ENCODE measurements at places on chromosomes 7 and 10.

GRCh38 chr7:84277628-84278224 is 83.1 kb upstream of the SEMA3A start:
- no peak for DNase-seq

GRCh38 chr7:130349911-130350782 is 5.5 kb downstream of the CPA5 start:
- DNase-seq, result no peak

- DNase-seq, result no peak
Measured at GRCh38 chr10:938941-939678, 7.6 kb upstream of the LARP4B start.

DNA sequence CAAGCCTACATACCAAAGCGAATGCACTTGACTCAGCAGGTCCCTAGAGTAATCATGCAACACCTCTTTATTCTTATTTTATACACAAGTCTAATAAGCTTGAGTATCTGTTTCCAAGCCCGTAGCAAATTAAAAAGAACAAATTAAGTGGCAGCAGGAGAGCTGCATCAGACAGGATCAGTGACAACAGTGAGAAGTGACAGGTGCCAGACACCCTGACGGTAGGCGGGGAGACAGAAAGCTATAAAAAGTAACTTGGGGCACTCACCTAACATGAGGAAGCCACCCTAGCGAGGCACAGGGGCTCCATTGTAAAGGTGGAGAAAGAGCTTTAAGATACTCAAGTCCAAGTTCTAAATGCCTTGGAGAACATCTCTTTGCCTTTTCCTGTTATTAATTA is 174.2 kb downstream of the PLXNA4 start:
- DNase-seq, result no peak

- no peak for DNase-seq
Measured at GRCh38 chr10:115829521-115830205, 443.3 kb downstream of the GFRA1 start.

DNA sequence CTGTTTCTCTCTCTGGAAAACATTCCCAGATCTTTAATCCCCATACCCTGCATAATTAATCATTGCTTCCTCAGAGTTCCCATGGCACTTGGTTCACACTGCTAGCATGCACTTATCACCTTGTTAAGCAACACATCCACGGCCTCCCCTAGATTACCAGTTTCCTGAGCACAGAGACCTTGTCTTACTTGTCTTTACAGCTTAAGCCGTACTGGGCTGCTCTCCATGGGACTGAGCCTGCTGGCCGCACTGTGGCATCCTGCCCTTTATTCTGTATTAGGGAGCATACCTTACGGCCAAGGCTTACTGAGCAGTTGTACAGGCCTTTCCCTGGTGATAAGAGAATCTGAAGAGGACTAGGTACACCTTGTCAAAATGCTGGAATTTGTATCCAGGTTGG is 190.2 kb downstream of the REEP3 start:
- DNase-seq, result no peak

DNA sequence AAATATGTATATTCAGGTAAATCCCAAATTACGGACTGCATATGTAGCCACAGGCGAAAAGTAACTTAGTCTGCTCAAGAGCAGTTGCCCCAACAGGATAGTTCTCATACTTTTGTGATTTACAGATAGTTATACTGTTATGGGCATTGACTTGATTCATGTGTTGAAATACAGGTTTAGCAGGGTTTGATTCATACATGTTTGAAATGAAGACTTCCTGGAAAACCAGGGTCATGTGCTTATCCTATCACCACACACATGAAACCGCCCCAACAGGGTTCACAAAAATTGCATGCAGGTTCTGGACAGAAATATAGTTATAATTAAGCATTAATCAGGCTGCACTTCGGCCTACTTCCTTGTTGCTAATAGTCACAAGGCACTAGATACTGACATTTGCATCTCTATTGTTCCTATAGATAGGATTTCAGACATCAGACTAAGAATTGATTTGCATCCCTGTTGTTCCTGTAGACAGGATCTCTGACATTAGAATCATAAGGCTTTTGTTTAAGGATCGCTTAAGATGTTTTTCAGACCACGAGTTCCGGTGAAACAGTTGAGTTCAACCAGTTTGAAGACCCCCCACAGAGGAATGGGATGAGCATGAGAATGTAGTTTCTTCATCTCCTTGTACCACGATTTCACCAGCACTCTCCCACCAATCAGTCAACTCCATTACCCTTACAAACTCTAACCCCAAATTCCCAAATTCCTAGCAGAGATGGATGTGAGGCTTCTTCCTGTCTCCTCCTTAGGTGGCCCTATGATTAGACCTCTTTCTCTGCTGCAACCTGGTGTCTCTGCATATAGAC is 2.0 kb upstream of the ZNF398 start:
- no peak for DNase-seq

DNA sequence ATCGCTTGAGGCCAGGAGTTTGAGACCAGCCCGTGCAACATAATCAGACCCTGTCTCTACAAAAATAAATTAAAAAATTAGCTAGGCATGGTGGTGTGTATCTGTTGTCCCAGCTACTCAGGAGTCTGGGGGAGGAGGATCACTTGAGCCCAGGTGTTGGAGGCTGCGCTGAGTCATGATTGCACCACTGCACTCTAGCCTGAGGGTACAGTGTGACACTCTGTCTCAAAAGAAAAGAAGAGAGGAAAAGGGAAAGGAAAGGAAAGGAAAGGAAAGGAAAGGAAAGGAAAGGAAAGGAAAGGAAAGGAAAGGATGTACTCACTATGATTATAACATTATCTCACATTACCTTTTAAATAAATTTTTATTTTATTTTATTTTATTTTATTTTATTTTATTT is 56.5 kb upstream of the MPP7 start:
- no peak for DNase-seq

- DNase-seq, result no peak
Measured at GRCh38 chr7:93014410-93014809, 103.4 kb downstream of the SAMD9 start.

DNA sequence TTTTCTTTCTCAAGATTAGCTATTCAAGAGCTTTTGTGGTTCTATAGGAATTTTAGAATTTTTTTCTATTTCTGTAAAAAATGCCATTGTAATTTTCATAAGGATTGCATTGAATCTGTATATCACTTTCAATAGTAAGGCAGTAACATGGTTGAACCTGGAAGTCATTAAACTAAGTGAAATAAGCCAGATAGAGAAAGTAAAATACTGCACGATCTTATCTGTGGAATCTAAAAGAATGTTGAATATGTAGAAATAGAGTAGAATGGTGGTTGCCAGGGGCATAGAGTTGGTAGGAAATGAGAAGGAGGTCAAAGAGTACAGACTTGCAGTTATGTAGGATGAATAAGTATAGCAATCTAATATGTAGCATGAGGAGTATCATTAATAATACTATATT is 1073.5 kb upstream of the LRRN3 start:
- DNase-seq, result no peak

DNA sequence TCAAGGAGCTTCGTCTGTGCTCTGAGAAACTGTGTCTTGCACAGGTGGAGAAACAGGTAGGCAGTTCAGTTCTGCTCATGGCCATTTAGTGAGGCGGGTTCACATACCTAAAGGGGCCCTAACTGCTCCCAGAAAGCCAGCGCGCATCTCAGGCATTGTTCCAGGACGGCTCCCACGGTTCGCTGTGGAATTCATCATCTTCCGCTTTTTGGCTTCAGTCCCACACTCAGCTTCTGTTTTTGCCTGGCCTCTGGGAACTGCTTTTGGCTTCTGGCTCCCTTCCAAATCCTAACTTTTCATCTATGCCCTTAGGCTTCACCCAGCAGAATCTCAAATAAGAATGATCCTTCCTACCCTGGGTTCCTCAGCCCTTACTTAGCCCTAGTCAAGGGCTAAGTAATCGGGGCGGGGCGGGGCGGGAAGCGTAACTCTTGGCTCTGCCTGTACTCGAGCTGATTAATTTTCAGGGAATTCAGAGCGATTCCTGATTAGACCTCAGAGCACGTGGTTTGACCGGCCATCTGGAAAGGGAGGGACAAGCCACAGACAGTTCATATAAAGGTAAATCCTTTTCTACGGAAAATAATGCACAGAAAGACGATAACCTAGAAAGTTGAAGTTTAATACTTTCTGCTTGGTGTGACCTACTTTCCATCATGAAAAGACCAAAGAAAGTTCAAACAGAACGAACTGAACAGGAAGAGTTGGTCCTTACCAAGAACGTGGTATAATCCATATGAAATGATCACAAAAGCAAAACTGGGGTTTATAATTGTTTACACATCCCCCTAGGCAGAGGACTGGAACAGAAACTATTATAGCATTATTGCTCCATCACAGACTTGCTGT is 105.7 kb downstream of the ST8SIA6 start:
- no peak for DNase-seq

DNA sequence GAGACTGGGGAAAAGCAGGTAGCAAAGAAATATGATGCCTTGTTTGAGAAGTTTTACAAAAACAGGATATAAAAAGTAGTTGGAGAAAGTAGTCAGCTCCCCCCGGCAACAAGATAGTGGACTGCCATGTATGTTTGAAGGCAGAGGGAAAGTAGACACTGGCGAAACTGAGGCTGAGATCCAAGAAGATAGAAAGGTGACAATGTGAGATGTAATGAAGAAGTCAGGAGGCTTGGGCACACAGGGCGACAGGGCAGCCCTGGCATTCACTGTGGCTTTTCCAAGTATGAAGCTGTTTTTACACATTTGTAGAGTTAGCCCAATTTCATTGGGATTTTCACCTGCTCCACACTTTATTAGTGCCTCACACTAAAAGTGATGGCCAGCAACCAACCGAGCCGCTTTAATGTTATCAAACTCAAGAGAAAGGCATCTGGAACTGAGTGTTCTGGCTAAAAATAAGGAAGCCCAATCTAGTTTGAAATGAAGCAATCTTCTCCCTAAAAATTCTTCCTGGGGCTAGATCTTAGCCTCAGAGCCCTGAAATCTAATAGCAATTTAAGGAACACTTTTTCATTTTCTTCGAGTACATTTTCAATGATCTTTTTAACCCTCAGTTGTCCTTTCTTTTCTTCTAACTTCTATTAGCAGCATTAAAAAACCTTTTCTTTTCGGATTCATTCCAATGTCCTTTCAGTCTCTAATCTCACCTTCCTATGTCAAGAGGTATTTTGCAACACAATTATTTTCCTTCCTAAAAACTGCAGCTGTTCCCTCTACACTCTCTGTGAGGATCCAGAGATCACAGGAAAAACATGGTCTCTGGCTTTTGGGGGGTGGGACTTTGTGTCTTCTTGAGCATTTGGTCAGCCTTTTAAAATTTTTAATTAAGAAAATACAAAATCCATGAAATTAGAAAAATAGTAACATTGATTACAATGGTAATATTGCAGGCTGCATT is 108.0 kb downstream of the RNLS start:
- no peak for DNase-seq

GRCh38 chr10:59227136-59227673 is 50.8 kb downstream of the PHYHIPL start:
- DNase-seq, result no peak

- no peak for DNase-seq
Measured at GRCh38 chr10:5507649-5508131, 8.3 kb upstream of the CALML5 start.

DNA sequence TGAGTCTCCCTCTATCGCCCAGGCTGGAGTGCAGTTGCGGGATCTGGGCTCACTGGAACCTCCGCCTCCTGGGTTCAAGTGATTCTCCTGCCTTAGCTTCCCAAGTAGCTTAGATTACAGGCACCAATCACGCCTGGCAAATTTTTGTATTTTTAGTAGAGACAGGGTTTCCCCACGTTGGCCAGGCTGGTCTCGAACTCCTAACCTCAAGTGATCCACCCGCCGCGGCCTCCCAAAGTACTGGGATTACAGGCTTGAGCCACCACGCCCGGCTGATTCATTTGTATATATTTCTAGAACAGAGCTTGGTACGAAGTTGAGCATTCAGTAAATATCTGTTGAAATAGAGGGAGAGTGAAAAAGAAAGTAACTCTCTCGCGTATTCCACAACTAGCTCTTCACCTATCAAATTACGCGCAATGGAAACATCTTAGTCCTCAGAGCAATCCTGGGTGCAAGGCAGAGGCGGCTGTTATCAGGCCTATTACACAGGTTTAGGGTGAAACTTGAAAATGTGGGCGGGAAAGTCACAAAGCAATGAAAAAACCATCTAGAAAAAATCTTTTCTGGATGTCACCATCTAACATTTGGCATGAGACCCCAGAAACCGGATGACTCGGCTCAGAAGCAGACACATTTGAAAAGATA is 707 bp upstream of the GHITM start:
- peak; percentile 48 for DNase-seq

DNA sequence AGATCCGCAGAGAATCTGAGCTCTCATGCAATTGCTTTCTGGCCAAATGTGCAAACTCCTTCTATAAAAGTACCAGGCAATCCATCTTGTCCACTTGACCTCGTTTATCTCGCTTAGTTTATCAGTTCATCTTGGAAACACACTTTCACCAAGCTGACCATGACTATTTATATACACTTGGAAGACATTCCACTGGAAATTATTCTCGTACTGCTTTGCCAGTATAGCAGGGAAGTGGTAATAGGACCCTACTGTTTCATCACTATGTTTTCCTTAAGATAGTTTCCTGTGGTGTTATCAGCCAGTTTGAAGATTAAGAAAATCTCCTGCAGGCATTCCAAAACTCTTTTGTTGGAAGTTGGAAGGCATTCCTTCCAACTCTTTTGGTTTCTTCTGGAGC is 115.3 kb upstream of the FAM171A1 start:
- no peak for DNase-seq

GRCh38 chr7:41732436-41732785 is 29.5 kb upstream of the INHBA start:
- DNase-seq, result no peak

GRCh38 chr7:53531-53930 is 138.8 kb upstream of the FAM20C start:
- no peak for DNase-seq

DNA sequence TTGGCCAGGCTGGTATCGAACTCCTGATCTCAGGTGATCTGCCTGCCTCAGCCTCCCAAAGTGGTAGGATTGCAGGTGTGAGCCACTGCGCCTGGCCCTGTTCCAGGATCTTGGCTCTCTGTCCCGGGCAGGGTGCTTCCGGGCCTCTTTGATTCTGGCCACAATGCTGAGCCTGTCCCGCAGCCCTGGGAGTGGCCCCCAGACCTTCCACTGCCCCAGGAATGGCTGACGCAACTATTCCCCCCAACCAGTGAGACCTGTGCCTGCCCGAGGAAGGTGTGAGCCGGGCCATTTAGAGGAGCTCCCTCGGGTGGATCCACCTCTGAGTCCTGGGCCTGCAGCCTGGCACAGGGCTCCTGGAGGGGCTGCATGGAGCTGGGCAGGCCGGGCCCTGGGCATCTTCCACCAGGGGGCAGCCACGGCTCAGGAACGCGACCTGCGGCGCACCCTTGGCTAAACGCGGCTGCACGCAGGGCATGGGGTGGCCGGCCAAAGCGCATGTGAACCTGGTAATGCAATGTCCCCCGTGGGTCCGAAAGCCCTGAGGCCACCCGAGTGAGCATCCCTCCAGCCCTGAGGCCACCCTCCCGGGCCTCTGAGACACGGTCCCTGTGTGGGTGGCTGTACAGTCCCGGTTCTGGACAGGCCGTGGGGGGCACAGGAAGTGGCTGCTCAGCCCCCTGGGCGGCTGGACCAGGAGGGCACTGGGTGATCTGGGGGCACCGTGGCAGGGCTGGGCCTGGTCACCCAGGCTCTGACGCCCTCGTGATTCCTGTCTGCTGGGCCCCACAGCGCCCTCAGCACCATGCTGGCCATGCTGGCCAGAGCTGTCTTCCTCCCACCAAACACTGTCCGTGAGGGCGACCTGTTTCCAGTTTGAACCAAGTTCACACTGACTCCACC is 24.8 kb downstream of the GRIFIN start:
- DNase-seq, result peak; percentile 91

GRCh38 chr7:19415123-19415522 is 269.9 kb upstream of the FERD3L start:
- DNase-seq, result no peak

GRCh38 chr7:133545618-133546017 is 292.7 kb downstream of the EXOC4 start:
- no peak for DNase-seq

- no peak for DNase-seq
Measured at GRCh38 chr7:113628948-113629847, 289.6 kb downstream of the PPP1R3A start.
